ENCODE measurements at places on chromosomes 3 and 15. TPM values are rescaled to one million over a fixed set of nuclear protein-coding genes. Genes with fewer than 3 reads are reported as not detected.

Gene CLCN2
- 3.8 TPM for total RNA-seq

Gene GOLGA8A
- total RNA-seq, result 52.5 TPM

Gene APEH
- 78.7 TPM for total RNA-seq

Gene SLC12A1
- not detected for total RNA-seq

Gene PP2D1
- total RNA-seq, result not detected

Gene CMTM7
- 59.9 TPM for total RNA-seq

Gene BFSP2
- 3.0 TPM for total RNA-seq

Gene MYZAP
- 15.0 TPM for total RNA-seq

Gene ARHGEF26
- total RNA-seq, result 6.3 TPM

Gene SCG3
- total RNA-seq, result not detected

Gene LRRIQ4
- total RNA-seq, result 0.27 TPM

Gene MESP1
- 0.97 TPM for total RNA-seq

Gene NANOGP8
- 1.1 TPM for total RNA-seq

Gene CHRNB4
- 0.36 TPM for total RNA-seq

Gene CLDN18
- not detected for total RNA-seq

Gene ANKUB1
- not detected for total RNA-seq

Gene CA12
- total RNA-seq, result 0.95 TPM

Gene SLC12A8
- total RNA-seq, result 1.4 TPM

Gene MORC1
- total RNA-seq, result 0.14 TPM

Gene COPS2
- total RNA-seq, result 39.4 TPM

Gene NPAP1
- total RNA-seq, result 0.09 TPM

Gene WDR93
- not detected for total RNA-seq

Gene ANKDD1A
- total RNA-seq, result 36.3 TPM

Gene IL17RE
- total RNA-seq, result 1.9 TPM

Gene FGD5
- 145 TPM for total RNA-seq

Gene IQCF5
- not detected for total RNA-seq

Gene CASR
- 1.5 TPM for total RNA-seq

Gene RHOV
- not detected for total RNA-seq

Gene FAN1
- 11.7 TPM for total RNA-seq

Gene FGF12
- 53.3 TPM for total RNA-seq

Gene P2RY14
- total RNA-seq, result 3.1 TPM

Gene PLS1
- total RNA-seq, result 1.2 TPM

Gene LARP6
- 3.4 TPM for total RNA-seq

Gene LSAMP
- 1.0 TPM for total RNA-seq

Gene PIAS1
- 104 TPM for total RNA-seq
